Inflammatory macrophage treated with lipopolysaccharide for 4 hours (primary cell): ENCODE measurements at places on chromosomes 4 and X.
A peak's percentile ranks its signal among the peaks of the same experiment; 100 is the strongest.

- DNase-seq, result no peak
Observed at GRCh38 chr4:4618847-4619246, 77.0 kb upstream of the STX18 start.

DNA sequence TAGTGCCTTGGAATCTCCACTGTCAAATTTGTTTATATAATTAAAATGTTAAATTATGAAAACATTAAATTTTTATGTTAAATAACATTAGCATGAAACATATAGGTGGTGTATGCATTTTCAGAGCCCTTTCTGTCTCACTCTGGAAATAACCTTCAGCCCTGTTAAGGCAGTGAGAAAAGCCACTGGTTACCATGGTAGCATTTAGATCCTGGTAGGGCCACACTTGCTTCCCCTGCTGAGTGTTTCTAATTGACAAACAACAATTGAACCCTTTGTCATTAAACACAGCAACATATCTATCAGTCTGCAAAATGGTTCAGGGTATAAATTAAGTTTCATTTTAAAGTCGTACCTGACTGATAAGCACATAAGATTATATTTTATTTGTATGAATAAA lies 63.5 kb downstream of the PDK3 start:
- DNase-seq, result no peak

GRCh38 chr4:101081695-101082369 lies 265.5 kb downstream of the PPP3CA start:
- no peak for DNase-seq

DNA sequence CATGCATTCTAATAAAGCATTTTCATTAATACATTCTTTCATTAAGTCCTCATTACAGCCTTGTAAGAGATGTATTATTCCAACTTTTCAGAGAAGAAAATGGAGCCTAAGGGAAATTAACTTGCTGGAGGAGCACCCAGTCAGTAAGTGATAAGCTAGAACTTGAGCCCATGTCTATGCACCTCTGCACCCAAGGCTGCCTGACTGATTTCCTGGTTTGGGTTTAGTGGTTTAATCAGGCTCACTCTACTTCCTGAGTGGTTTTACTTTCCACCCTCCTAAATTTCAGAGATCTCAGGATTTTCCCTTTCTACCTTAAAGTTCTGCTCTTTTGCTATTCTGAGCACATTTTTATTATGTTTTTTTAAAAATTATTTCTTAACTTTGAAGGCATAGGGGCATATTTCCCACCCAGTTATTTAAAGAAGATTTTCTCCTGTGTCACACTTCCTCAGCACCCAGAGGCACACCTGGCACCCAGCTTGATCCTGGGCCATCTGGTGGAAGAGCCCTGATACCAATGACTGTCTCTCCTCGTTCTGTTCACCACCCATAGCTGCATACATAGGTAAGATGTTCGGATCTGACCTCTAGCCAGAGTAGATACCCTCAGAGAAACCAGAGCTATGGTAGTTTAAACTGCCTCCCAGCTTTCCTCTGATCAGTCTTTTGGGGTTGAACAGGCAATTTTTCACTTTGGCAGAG lies 10.4 kb downstream of the CORIN start:
- no peak for DNase-seq

- no peak for DNase-seq
Observed at GRCh38 chr4:166282081-166282770, 409.2 kb downstream of the TLL1 start.

DNA sequence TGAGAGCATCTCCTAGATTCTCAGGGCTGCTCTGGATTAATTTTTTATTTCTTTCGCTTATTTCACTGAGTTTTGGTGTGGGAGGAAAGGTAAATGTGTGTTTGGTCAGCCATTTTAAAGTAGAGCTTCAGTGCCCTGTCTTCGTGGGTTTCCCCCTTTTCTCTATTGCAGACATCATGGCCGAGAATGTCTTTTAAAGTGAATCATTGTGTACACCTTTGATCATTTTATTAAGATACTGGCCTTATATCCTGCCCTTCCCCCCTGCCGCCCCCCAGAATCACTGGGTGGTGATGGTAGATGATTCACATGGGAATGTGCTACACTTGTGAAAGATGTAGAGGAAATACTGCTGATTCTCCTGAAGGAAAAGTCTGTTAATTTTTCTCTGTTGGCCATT lies 23.8 kb downstream of the CDKL5 start:
- DNase-seq, result no peak

GRCh38 chr4:41541687-41542094 lies 3.7 kb downstream of the LIMCH1 start:
- DNase-seq, result peak; percentile 27
